ENCODE measurements at places on chromosomes 2 and 18.
A peak's percentile ranks its signal among the peaks of the same experiment; 100 is the strongest.

GRCh38 chr2:106572541-106573450 is 85.6 kb downstream of the CD8B2 start:
- no peak for DNase-seq

- no peak for DNase-seq
These were observed 101.9 kb downstream of the CDH20 start for GRCh38 chr18:61435064-61435652.

DNA sequence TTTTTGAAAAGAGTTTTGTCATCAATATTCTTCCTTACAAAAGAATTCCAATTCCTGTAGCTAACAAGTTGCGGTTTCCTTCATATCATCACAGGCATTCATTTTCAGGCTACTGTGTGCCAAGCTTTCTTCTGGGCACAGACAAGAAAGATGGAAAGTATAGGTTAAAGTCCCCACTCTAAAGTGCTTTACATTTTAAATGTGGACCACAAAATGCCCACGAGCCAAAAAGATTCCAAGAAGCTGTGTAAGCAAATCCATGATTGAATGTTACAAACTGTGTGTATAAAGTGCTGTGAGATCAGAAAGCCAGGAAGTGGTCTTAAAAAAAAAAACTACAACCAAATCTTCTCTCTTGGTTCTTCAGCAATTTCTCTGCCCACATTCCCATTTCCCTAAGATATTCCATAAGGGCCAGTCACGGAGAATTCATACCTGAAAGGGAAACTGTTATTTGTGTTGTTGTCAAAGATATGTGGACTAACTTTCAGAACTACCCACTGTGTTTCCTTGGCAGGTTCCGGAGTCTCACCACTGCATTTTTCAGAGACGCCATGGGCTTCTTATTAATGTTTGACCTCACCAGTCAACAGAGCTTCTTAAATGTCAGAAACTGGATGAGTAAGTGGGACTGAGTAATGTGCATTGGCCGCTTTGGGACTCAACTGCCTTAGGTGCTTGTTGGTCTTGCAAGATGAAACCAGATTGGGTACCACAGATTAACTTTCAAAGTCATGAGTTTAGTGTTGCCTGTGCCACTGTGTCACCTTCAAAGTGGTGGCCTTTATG is 55.7 kb downstream of the RAB27B start:
- DNase-seq: no peak

GRCh38 chr2:128445523-128445900 is 126.8 kb upstream of the HS6ST1 start:
- DNase-seq: no peak

- DNase-seq: peak; percentile 73
These were observed 109.9 kb downstream of the MSTN start for GRCh38 chr2:189952536-189953109.

- no peak for DNase-seq
These were observed 23.8 kb upstream of the TNFRSF11A start for GRCh38 chr18:62301322-62301721.

GRCh38 chr2:148273158-148273691 is 252.3 kb downstream of the MBD5 start:
- DNase-seq: no peak

DNA sequence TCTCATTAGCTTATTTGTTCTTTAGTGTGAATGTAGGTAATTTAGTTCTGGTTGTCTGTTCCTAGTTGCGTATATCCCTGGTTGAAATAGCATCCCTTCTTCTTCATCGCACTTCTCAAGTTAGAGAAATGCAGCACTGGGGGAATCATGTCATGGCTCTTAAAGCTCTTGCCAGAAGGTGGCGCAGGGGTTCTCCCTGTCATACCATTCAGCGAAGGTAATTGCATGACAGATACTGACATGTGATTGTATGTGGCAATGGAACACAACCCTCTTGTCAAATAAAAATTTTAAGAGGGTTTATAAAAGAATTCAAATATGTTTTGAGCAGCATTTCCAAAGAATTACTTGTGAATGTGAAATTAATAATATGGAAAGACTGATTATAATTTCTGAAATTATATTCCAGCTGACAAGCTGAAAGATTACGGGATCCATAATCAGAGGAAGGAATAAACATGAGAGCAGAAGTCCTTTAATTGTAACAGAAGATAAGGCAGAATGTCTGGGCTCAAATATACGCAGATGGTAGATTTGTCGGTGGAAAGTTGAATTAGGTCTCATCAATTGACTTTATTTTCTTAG is 411.7 kb downstream of the DSEL start:
- DNase-seq: peak; percentile 8

GRCh38 chr2:133377021-133377481 is 191.2 kb downstream of the NCKAP5 start:
- no peak for DNase-seq

GRCh38 chr2:217711188-217711587 is 291.6 kb downstream of the TNS1 start:
- DNase-seq: no peak
